ENCODE measurements at places on chromosomes 2 and 18.

GRCh38 chr2:241868661-241869081 lies 858 bp upstream of the RTP5 start:
- no peak for DNase-seq

DNA sequence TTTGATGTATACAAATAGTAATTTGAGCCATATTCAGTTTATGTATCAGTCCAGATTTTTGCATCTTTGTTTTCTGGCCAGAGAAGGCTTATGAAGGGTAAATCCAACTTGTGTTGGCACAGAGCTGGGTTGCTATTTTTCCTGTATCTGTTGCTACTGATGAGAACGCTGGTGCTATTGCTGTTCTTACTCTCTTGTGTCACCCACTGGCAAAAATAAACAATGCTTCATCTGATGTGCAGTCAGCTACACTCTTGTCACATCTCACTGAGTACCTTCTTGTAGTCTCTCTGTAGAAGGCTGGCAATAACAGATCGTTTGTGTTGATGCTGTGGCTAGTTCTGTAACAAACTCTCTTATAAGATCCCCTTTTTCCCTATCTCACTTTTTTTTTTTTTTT lies 323.4 kb downstream of the CDH19 start:
- DNase-seq, result peak; percentile 17

DNA sequence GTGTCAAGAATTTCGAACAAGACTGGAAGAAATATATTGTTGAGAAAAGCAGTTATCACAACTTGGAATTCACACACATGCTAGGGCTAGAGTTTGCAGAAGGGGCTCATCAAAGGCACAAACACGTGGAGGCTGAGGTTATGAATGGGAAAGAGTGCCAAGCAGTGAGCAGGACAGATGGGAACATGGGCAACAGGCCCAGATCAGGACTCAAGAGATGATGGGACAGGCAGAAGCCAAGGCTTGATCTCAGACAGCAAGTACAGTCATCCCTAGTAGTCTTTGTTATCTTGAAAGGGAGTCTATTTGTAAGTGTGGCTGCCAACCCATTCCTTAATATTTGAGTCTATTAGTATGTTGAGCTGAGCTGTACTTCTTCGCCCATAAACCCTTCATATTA lies 22.2 kb upstream of the EPC2 start:
- peak; percentile 8 for DNase-seq

- DNase-seq, result no peak
Observed at GRCh38 chr2:3299130-3299529, 78.5 kb downstream of the EIPR1 start.

GRCh38 chr2:29582062-29582461 lies 339.3 kb downstream of the ALK start:
- no peak for DNase-seq
